HuH-7.5 (cell line): ENCODE measurements at places on chromosomes 1 and 21.

- no peak for DNase-seq
Observed at GRCh38 chr1:157781048-157781447, 4.1 kb upstream of the FCRL2 start.

DNA sequence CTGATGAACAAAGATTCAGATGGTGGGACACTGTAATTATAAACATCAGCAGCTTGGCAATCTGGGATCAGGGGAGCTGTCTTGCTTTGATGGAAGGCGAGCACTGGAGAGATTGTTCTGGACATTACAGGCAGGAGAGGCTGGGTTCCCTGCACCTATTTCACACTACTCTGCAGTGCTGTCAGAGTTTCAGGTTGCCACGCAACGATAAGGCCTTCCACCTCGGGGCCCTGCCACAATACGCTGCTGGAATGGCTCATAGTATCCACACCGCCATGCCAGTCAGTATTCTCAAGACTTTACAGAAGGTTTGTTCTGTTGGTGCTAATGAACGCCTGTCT lies 96.8 kb downstream of the GLIS1 start:
- DNase-seq, result no peak

DNA sequence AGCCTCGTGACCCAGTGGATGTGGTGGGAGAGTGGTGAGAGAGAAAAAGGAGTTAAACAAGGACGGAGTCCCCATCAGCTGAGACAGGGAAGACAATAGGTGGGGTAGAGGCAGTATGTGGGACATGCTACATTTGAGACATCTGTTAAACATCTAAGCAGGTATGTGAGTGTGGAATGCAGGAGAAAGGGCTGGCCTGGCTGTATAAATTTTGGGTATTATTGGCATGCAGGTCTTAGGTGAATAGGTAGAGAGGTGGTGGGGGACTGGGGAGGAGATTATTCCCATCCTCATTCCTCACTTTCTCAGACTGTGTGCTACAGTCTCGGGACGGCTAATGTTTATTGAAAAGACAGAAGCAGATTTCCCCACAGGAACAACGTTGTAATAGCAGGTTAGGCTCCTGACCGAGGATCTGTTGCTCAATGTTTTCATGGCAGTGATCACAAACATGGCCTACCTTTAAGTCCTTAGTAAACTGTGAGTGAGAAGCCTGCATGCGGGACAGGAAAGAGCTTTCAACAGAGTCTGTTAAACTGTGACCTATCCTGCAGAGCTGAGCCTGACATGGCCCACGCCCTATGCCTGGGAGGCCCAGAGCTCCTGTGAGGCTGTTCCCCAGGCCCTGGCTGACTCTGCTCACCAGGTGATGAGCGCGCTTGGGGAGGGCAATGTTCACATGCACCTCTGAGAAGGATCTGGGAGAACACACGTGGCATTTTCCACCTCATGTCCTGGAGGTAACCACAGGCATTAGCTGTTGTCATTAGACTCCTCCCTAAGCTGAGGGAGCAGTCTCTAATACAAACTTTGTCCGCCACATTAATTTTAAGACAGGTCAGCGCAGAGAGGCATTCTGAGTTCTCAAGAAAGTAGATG lies 16.5 kb downstream of the VSIG8 start:
- no peak for DNase-seq

DNA sequence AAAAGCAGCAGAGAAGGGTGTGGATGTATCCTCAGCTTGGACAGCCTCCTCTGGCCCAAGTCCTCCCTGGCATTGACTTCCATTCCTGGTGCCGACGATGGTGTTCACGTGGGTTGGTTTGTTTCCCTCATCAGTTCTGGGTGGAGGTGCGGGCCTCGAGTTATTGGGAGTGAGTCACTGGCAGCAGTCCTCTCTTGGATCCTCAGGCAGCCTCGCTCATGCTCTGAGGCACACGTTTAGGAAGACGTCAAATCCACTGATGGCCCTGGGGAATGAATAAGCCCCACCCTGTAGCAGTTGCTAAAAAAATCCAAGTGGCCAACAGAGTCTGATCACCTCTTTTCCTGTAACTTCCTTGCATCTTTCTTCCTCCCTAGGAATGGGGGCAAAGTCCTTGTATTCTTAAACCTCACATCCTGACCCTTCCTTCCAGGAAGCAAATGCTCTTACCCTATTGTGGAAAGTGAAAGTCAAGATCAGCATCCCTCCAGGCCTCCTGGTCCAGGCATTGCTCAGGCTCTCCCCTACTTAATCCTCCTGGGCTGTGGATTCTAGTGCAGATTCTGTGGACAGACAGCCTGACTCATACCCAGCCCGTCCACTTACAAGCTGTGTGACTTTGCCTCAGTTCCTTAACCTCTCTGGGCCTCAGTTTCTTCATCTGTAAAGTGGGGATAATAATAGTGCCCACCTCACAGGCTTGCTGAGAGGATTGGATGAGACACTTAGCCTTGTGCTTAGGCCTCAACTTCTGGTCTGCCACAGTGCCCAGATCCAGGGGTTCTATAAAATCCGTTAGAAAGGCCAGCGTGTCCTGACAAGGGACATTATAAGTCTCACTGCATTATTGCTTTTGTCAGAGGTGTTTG lies 111.1 kb downstream of the TLR5 start:
- no peak for DNase-seq

GRCh38 chr1:96104906-96105305 lies 616.7 kb upstream of the PTBP2 start:
- no peak for DNase-seq

GRCh38 chr1:67816095-67816475 lies 17.2 kb downstream of the GNG12 start:
- no peak for DNase-seq

DNA sequence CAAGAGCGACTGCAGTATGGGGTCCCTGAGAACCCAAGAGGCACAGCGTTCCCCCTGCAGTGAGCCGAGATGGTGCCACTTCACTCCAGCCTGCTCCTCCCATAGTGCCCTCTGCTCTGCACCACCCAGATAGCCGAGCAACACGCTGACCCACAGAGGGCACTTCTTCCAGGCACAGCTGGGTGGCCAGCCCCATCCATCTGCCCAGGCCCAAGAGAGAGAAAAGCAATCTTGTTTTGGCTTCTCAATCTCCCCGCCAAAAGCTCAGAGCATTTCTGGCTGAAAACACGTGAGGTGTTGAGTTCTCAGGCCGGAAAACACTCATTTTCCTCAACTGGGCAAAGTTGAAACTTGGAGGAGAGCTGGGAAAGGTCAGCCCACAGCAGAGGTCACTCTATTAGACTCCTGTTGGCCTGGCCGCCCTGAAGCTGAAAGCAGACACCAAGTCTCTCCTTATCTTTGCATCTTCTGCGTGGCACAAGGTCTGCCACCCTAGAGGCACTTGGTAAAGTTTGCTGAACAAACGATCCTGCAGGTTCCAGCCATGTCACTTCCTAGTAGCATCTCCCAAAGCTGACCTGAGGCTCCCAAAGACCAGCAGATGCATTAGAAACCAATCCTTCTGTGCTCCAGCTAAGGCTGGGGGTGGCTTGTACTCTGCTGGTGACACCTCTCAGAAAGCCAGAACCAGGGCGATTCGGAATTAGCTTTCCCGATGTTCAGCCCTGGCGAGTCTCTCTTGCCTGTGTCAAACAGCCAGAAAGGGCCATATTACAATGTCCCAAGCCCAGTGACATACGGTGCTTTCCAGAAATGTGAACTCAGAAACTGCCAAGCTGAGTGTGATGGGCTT lies 10.9 kb downstream of the CAPN9 start:
- no peak for DNase-seq

GRCh38 chr1:18927654-18928272 lies 25.4 kb upstream of the ALDH4A1 start:
- no peak for DNase-seq

DNA sequence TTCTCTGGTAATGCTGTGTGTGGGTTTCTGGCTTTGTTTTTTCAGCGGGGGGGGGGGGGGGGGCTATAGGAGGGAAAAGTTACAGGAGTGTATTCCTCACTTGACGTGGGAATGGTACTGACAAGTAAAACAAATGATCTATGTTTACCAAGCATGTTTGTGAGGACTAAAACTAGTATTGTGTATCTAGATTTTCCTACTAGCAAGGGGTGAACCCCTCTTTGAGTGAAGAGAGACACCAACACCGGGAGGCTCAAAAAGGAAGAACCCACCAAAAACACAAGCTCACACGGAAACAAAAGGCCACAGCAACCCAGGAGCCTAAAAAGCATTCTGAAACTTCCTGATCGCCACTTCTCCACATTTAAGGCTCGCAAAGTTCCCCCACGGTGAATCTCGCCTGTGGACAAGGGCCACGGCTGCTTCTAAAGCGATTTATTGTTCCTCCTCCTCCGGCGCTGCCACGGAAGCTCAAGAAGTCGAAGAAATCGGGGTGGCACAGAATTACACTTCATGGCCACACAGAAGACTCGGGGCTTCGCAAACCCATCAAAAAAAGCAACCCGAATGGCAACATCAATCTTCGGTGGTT lies 703 bp downstream of the PUM1 start:
- no peak for DNase-seq

DNA sequence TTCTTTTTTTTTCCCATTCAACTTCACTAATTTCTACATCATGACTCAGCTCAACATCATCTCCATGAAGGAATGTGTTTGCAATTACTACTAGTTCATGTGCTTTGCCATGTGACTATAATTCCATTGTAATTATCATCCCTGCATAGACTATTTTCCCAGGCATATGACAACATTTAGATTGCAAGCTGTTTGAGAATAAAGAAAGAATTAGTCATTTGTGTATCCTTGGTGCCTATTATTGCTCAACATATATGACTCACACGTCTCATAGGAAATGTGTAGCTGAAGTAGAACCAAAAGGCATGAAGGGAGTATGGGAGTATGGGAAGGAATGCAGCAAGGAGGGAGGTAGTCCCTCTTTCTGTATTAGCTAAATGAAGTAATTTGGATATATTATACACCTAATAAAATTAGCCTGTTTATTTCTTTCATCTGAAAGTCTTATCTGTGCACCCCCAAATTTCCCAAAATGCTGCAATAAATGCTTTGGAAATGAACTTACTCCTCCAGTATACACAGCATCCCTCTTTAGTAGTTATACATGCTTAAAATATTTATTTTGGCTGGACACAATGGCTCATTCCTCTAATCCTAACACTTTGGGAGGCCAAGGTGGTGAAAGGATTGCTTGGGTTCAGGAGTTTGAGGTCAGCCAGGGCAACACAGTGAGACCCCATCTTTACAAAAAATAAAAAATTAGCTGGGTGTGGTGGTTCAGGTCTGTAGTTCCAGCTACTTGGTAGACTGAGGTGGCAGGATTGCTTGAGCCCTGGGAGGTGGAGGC lies 316.9 kb upstream of the ADGRL4 start:
- DNase-seq, result no peak
